GM12864 (cell line): ENCODE measurements at places on chromosomes 6 and 20.

- no peak for DNase-seq
These were observed 365.8 kb upstream of the HSF2 start for GRCh38 chr6:122033564-122034181.

DNA sequence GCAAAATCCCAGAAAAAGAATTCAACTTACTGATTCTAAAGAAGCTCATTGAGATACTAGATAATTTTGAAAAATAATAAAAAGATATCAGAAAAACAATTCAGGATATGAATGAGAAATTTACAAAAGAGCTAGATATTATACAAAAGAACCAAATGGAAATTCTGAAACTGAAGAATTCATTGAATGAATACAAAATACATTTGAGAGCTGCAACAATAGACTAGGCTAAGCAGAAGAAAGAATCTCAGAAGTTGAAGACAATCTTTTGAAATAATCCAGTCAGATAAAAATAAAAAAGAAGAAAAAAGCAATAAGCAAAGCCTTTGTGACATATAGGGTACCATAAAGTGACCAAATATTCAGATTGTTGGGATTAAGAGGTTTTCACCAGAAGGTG is 206.0 kb downstream of the CD109 start:
- DNase-seq = no peak

- DNase-seq = no peak
These were observed 261.8 kb downstream of the ADGB start for GRCh38 chr6:146860583-146860982.

- no peak for DNase-seq
These were observed 232.7 kb downstream of the HIVEP2 start for GRCh38 chr6:142712231-142712630.

DNA sequence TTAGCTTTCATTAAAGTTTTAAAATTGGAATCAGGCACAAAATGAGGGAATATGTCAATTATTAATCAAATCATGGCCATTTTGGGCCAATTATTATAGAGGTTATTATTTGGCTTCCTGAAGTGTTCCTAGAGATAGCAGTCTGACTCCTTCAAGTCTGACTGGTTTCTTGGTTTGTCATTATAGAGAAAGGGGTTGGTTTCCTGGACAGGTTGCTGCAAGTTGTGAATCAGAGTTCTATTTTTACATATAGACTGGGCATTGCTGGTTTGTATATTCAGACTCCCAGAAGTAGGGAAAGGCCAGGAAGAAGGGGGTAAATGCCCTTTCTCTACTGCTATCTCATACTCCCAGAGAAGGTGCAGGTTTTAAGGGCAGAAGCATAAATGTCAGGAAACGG is 121.4 kb upstream of the CEP162 start:
- no peak for DNase-seq

GRCh38 chr6:148221196-148221979 is 121.2 kb upstream of the SASH1 start:
- no peak for DNase-seq

DNA sequence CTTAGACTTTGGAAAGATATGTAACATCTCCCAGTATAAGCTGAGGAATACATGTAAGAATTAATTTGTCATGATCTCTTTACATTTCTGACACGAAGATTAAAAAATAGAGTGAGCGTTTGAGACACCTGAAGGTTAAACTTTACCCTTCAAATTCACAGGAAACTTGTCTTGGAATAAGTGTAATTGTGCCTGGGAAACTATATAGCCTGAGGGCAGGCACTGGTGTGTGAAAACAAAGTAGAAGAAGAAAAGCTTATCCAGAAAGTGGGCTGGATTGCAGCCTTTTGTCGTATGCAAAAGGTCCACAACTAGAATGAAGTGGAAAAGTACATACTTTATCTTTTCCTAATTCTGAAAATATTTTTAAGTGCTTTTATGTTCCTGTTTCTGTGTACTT is 275.7 kb upstream of the TCF21 start:
- no peak for DNase-seq

DNA sequence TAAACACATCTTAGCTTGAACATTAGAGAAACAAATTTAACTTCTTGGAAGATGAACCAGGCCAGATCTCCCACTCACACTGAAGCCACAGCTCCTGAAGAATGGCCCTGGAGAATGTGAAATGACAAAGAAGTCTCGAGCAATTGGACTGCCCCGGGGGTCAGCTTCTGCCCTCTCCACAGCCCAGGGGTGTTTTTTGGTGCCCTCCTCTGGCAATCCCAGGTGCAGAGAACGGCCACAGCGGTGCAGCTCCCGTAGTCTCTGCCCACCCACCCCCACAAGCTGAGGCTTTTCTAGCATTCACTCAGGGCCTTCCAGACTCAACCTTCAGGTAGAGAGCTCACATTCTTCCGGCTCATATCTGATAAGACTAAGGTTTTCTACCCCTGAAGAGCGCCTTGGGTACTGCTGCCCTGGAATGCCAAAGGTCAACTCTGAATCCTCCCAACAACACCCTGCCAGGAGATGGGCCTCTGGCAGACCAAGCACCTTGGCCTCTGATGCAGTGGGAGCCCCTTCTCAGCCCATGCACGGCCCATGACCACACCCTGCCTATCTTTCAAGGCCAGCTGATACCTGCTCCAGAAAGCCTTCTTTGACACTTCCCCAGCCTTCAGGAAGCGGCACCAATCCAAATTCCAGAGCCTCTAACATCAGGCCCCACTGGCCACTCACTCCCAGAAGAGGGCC is 208.3 kb downstream of the SYNDIG1 start:
- DNase-seq = no peak

DNA sequence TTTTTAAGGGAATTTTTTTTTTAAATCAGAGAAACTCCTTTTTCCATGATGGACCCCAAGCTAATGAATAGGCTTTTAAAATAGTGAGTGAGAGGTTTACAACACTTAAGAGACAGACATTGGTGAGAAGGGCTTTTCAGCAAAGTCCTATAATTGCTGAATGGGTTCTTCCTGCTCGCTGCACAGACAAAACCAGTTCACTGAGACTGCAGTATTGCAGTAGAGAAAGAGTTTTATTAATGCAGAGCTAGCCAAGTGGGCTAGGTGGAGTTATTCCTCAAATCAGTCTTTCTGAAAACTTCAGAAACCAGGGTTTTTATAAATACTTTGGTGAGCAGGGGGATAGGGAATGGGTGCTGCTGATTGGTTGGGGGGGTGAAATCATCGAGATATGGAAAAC is 3.2 kb upstream of the SLC2A10 start:
- no peak for DNase-seq

DNA sequence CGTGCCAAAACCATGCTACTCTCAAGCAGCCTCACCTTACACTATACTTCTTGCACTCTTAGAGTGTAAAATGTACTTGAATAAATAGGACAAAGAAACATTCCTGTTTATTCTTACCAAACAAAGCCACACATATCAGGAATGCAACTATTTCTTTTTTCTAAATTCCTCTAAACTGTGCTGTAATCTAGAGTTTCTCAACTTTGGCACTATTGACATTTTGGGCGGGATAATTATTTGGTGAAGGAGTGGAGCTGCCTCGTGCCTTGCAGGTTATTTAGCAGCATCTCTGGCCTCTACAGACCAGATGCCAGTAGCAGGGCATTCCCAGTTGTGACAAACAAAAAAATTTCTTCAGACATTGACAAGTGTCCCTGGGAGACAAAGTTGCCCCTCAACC is 86.9 kb downstream of the PHACTR1 start:
- no peak for DNase-seq

- no peak for DNase-seq
These were observed 23.2 kb upstream of the LOC128125822 start for GRCh38 chr6:63549076-63549475.

DNA sequence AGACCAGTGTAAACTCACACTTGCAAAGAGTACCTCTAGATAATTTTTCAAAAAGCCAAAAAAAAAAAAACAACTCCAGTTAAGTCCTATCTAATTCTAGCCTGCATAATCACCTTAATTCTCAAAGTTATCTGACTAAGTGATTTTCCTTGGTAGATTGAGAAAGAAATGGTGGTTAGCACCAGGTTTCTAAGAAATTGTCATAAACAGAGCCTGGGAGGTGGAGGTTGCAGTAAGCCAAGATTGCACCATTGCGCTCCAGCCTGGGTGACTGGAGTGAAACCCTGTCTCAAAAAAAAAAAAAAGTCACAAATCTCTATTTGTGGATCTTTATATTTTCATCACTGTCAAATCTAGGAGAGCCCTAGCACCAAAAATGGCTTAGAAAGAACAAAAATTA is 8.9 kb downstream of the FBXO5 start:
- DNase-seq = no peak

DNA sequence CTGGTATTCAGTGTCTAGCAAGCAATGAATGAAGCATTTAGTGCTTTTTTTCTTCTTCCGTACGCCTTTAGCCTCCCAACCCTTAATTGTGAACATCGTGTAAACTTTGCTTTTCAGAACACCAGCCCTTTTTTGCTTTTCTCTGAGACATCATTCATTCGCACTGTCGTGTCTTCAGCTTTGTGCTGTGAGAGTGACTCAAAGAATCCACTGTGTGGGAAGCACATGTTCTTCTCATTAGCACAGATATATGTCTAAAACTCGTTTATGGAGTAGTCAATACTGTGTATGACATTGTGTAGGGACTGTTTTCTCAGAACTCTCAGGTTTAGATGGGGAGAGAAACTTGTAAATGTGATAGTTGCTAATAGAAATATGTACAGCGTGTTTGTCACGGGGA is 279.1 kb downstream of the FARS2 start:
- no peak for DNase-seq
